Stimulated activated CD8-positive, alpha-beta memory T cell treated with anti-CD3 and anti-CD28 coated beads, Interleukin-2, amount 100 ng/mL, for 48 hours (primary cell): ENCODE measurements at places on chromosomes 12 and 14.
A peak's percentile ranks its signal among the peaks of the same experiment; 100 is the strongest.

DNA sequence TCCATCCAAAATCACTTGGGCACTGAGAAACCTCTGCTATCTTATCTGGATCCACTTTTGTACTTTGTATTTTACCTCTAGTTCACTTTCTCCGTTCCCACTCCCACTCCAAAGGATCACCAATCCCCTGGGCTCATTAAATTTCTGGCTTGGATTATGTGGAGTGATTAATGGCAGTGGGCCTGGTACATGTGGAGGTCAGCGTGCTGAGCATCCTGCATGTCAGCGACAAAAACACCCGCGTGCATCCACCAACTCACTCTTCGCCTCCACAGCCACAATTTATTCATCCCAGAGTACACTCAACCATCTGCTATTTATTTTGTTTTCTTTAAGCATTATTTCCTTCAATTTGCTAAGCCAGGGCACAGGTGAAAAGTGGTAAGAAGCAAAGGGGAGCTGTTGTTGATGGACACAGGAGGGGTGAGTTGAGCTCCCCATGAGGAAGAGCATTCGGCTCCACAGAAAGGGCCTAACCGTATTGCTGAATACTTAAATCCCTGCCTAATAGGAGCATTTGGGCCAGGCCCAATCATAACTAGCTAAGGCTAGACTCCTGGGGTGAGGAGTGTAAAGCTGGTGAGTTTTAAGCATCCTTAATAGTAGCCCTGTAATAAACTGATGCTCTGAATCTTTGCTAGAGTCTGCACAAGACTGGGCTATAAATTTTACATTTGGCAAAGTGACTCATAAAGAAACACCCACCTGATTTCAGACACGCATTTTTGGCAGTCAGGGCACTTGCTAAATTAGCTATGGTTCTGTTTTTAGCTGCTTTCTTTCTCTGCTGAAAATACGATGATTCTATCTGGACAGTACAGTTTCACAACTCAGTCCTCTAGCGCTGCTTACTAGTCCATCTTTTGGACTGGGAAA is 137.8 kb downstream of the SLC25A21 start:
- DNase-seq = no peak

DNA sequence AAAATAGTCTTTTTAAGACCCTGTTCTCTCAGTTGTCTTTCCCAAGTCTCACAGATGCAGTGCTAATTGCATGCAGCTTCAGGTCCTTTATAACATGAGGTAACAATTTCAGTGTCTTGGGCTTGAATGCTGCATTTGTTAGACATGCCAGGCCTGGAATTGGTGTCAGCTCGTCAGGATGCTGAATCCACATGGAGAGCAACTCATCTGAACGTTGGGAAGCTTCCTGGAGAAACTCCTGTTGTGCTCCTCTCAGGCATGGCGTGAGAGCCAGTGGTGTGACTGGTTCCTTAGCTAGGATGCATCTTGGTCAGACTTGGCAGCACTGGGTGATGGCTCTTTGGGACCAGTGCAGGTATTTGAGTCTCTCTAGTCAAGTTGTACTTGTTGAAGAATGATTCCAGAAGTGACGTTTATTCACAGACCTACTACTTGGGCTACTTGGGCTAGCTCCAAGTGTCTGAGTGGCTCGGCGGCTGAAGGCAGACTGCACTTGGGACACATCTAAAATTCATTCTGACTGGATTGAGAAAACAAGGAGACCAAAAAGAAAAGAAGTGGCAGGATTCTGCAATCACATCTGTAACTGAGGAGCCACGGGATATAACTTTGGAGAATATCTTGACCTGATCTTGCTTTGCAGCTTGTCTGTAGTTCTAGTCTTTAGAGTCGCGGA is 134.8 kb upstream of the ARHGAP5 start:
- DNase-seq = no peak

DNA sequence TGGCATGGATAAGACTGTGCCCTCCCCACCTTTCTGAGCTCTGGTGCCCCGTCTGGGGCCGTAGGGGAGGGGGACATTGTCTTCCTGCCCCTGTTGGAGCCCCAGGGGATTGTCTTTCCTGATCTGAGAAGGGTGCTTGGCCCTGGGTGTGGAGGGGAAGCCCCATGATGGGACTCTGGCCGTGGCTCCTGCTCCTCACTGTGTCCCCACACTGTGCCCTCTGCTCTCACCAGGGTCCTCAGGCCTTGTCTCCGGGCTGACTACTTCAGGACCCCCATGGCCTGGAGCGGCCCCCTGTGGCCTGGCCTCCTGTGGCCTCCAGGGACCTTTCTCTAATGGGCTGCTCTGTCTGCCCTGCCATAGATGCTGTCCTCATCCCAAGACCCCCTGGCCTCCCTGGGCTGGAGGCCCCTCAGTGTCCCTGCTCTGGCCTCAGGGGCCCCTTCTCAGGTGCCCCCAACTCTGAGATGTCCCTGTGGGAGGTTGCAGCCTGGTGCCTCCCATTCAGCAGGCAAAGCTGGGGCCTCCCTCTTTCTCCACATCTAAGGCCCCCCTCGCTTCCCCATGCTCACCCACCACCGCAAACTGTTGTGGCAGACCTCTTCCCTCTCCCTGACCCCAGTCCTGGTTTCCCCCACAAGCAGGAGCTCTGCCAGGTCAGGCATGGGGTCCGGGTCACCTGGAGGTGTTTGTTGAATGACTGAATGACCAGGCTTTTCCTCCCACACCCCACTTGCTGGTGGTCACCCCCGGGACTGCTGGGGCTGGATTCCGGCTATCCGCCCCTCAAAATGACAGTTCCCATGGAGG is 4.0 kb downstream of the KIF26A start:
- DNase-seq = no peak

DNA sequence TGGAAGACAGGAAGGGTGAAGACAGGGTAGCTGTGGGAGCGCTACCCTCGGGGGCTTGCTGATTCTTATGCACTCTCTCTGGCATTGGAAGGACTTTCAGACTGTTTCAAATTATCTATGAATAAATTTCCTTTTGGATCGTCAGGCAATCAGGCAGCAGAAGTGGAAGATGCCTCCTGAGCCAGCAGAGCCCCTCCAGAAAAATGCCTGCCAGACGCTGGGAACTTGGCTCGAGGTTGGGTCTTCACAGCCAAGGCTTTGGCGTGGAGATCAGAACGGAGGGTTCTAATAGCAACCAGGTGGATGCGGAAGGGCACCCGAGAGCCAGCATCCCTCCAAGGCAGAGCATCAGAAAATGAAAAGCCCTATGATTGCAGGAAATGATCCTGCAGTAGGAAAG is 119.2 kb upstream of the RFLNA start:
- DNase-seq = no peak

GRCh38 chr12:50187084-50187900 is 20.1 kb upstream of the CERS5 start:
- DNase-seq = no peak

GRCh38 chr14:35078082-35078481 is 32.0 kb downstream of the FAM177A1 start:
- DNase-seq = no peak

DNA sequence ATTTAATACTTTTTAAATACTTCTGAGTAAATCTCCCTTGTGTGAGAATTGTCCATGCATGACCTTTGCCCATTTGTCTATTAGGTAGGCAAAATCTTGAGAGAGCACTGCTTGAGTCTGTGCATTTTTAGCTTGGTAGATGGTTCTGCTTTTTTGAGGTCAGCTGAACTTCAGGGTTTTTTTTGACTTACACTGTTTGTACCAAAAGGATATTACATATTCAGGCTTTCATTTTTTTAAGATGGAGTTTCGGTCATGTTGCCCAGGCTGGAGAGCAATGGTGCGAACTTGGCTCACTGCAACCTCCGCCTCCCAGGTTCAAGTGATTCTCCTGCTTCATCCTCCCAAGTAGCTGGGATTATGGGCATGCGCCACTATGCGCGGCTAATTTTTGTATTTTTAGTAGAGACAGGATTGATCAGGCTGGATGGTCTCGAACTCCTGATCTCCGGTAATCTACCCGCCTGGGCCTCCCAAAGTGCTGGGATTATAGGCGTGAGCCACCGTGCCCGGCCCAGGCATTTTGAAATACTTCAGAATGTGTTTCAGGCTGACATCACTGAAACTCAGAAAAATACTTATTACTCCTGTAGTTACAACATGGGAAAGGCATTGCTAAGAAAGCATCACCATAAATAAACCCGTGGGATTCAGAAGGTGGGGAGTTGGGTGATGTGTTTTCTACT is 11.1 kb downstream of the RASSF3 start:
- no peak for DNase-seq

DNA sequence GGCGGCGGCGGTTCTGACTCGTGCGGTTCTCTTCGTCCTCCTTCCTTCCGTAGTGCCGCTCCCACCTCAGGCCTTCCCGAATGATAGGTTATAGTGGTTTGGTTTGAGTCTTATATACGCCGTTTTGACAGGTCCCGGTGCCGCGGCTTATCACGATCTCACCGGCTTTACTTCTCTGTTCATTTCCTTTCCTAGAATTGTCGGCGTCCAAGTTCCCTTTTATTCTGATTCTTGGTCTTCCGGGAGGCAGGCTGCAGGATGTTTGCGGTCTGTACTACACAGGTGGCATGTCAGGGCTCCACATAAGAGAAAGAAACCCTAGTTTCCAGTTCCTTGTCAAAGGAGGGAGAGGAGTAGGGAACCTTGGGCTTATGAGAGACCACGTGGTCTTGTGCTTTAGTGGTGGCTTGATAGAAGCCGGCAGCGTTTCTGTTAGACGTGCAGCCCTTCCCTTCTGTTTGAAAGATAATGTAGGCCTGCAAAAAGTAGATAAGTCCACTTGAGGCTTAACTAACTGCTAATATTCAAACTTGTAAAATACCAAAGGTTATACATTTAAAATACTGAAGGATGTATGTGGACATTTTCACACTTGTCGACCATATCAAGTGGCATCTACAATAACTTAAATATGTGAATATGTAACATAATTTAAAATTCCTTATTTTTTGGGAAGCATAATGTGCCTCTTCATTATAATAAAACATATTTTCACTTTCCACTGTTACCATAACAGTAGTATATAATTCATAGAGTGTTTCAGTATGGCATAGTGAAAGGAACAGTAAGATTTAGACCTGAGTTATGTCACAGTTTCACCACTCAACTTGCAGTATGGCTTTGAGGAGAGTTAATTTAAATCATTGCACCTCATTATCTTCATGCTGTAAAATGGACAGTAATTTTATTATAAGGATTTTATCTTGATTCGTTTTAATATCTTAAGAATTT is 804 bp downstream of the USP15 start:
- DNase-seq = peak; percentile 26

- DNase-seq = no peak
Observed at GRCh38 chr14:104813286-104813685, 12.4 kb downstream of the ZBTB42 start.

- no peak for DNase-seq
Observed at GRCh38 chr12:120941846-120942405, 36.4 kb upstream of the HNF1A start.

DNA sequence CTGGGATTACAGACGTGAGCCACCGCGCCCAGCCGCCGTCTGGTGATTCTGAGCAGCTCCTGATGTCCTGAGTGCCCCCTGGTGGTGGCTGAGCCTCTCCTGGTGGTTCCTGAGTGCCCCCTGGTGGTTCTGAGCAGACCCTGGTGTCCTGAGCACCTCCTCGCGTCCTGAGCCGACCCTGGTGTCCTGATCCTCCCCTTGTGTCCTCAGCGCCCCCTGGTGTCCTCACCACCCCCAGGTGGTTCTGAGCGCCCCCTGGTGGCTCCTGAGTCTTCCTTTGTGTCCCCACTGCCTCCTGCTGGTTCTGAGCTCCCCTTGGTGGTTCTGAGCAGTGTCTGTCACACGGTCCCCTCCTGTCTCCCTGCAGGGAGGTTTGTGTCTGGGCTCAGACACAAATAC is 1304.9 kb downstream of the TMEM121 start:
- DNase-seq = peak; percentile 77

DNA sequence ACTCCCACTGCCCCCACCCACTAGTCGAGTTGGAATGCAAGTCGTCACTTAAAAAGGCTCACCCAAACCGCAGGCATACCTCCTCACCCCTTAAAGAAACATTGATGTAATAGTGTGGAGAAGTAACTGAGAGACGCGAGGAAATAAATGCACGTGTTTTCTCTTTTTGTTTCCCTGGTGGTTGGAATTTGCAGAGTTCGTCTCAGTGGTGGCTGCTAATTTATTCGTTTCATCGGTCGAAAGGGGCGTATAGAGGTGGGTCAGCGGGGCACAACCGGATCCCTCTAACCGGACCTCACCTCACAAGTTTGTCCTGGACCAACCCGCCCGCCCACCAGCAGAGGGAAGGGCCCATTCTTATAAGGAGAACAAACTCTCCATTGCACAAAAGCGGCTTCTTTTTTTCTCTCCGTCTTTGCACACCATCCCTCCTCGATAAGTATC is 5.0 kb upstream of the NPAS3 start:
- no peak for DNase-seq

DNA sequence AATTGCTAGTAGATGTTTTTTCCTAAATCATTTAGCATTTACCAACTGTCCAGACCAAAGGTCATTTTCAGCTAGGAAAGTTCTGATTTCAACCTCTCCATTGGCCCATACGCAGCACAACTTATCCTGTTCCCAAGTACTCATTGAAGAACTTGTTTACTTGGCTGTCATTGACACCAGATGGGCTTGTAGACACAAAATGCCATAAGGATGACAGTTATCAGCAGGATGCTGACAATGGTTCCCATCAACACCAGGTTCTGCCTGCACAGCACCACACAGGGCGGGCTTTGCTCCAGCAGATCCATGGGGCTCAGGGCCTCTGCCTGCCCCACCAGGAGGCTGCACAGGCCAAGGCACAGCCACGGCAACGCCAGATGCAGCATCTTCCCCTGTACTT is 36.5 kb upstream of the TMPRSS12 start:
- DNase-seq = no peak

DNA sequence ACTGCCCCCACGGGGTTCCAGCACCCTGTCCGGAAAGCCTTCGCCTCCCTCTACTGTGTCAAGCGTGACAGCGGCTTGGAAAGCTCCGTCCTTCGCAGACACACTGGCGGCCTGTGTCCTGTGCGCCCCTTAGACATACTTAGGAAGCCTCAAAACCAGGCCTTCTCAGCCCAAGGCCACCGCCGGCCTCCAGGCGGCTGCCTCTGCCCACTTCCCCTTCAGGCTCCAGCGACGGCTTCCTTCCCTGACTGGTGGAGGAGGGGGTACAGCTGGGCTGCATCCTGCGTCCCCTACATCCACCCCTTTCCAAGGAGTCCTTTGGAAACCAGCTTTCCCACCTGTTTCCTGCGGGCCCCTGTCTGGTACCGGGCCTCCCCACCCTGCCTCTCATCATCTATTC is 2.5 kb upstream of the CACNA2D4 start:
- DNase-seq = no peak

DNA sequence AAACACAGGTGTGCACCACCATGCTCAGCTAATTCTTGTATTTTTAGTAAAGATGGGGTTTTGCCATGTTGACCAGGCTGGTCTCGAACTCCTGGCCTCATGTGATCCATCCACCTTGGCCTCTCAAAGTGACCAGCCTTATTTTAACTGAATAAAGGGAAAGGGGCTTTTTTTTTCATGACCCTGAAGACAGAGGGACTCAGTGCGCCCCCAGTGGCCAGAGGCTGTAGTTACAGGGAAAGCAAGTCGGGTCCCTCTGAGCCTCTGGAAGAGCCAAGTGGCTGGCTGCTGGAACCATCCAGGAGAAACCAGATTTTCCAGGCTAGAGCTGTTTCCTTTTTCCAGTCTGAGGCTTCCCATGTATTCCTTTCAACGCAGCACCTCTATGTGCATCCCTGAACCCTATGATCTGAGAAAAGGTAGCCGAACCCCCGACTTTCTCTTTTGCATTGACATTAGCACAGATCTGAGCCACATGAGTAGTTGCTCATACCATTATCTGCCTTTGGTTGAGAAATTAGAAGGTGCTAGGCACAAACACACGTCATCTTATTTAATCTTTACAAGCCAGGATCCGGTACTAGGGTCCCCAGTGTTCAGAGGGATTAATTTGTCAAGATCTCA is 342.7 kb downstream of the CACNA1C start:
- DNase-seq = peak; percentile 26
